ENCODE measurements at places on chromosomes 1 and 21.

DNA sequence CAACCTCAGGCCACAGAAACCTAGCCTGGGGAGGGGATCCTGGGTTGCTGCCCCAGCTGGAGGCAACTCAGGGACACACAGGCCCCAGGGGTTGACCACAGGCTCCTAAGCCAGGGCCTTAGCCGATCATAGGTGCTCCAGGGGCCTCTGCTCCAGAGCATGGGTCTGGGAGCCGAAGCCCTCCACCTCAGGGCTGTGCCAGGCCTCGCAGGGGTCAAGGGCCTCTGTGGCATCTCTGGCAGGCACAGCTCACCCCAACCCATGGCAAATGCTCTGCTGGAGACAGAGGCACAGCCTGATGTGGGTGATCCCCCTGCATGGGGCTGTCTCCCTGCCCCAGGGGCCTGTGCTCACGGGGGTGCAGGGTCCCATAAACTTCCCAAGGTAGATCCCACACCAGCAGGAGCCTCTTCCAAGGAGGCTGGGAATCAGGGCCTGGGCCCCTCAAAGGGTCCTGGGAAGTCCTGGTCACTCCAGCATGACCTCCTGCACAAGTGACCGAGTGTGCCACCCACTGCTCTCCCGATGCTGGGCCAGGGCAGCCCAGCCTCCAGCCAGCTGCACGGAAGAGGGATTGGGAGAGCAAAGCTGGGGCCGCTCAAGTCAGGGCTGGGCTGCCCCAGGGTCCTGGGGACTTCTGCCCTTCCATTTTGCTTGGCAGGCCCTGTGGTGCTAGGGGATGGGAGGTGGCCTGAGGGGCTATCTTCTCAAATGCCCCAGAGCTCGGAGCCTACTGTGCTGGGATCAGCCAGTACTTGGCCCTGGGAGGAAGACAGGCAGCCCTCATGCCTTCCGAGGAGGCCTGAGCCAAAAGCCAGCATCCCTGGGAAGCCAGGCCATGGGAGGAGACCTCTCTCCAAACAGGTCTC is 22.2 kb upstream of the PRSS38 start:
- DNase-seq: no peak

DNA sequence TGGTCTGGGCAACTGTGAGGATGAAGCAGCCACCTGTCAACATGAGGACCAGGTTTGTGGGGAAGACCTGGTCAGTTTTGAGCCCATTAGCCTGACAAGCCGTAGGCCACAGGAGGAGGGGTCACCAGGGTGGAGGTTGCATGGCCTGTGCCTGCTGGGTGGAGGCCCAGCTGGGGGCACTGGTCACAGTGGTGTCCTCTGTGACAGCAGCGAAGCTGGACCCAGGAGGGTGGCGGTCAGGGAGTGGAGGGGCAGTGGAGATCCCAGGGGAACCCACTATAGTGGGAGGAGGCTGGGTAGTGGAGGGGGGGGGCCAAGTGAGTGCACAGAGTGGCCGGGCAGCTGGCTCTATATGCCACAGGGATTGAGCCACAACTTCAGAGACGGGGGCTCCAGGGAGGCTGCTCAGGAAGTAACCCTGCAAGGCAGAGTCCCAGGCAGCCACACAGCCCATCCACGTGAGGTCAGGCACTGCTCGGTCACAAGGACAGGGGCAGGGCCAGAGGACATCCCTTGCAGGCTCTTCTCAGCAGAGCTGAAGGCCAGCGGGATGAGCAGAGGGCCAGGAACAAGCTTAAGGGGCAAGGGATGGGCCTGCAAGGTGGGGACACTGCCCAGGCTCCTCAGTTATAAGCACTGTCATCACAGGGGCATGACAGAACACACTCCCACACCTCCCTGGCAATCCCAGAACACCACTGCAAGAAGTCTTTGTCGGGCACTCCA is 2.3 kb upstream of the C1orf35 start:
- no peak for DNase-seq

- no peak for DNase-seq
Measured at GRCh38 chr21:42162831-42163510, 56.0 kb upstream of the ABCG1 start.

DNA sequence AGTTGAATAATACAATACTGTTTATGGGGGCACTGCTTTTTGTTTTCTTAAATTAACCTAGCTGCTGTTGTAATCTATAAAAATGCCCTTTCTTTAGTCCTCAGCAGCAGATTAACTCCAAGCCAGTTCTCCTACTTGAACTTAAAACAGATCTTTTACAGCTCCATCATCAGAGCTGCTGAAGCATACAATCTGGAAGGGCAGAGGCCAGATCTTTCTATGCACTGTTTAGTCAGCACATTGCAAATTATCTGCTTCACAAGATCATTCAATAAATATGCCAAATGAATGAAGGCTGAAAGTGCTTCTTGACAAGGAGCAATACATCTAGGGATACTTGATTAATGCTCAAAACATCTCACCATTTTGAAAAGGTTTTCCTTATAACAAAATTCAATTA is 115.8 kb downstream of the PLPPR5 start:
- no peak for DNase-seq

DNA sequence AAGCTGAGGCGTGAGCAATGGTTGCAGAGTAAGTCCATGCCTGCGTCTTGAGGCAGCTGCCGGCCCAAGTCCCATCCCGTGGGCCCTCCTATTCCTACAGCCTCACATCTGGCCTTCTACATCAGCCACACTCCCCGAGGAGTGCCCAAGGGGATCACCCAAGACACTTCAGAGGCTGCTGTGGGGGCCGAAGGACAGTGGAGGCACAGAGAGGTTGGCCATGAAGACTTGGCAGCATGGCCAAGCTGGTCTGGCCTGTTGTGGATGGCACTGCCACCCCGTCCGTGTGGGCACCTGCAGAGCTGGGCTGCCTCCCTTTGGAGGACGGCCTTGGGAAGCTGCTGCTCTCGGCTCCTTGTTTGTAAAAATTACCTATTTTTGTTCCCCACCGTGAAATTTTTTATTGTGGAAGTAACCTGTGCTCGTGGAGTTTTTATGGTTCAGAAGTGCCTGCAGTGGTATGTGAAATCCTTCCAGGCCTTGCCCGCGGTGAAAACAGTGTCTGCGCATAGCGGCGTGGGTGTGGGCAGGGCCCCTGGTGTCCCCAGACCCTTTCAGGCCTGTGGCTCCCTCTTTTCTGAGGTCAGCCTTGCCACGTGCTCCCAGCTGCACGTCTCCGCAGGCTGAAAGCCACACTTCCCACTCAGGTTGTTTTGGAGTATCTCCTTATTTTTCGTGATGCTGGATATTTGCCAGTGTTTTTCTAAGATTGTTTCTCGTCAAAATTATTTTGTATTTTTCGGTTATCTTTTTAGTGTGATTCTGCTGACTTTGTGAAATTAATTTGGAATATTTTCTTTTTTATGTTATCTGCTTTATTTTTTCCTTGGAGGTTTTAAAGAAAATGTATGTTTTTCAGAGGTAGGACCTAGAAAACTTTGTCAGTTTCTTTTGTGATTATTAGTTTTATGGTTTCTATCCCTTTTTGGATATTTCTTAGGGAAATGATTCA is 20.6 kb downstream of the SLX9 start:
- no peak for DNase-seq

DNA sequence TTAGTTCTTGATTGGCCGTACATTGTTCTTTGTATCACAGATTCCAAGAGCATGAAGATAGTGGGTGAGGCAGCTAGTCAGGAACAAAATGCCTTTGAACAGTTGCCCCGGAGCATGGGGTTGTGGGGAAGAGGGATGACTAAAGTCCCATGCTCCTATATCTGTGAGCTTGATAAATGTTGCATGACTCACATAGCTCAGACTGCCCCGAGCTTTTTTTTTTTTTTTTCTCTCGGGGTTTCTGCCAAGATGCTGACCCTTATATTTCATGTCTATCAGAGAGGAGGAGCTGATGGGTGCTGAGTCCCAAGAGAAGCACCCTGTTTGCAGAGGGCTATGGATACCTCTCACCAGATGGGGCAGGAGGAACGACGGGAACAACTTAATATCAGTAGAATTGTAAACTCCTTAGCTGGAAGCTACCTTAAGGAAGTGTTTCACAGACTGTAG is 40.6 kb downstream of the SRRM1 start:
- no peak for DNase-seq

DNA sequence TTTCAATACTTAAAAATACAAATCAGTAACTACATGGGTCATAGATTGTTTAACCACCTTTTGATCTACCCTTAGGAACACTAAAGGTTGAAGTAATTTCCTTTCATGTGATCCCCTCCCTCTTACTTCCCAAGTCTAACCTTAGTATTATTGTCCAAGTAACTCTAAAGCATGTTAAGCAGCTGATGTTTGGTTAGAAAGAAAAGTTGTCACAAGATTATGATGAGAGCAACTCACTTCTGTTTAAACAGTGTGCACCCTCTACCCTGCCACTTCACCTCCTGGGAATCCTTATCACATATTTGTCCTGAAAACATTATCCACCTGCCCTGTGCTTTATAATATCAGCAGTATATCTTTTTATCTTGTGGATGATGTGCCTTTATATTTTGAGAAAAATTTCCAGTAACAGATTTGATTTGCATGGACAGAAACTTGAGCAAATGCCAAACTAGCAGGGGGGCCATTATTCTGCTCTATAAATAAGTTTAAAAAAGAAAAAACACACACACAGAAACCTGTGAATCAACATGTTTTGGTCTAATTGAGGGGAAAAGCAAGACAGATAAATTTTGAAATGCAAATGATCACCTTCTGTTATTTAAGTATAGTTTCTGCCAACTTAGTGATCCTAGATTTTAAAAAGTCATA is 194.3 kb downstream of the RPS6KC1 start:
- no peak for DNase-seq

GRCh38 chr1:92881391-92881790 is 49.6 kb downstream of the RPL5 start:
- no peak for DNase-seq

DNA sequence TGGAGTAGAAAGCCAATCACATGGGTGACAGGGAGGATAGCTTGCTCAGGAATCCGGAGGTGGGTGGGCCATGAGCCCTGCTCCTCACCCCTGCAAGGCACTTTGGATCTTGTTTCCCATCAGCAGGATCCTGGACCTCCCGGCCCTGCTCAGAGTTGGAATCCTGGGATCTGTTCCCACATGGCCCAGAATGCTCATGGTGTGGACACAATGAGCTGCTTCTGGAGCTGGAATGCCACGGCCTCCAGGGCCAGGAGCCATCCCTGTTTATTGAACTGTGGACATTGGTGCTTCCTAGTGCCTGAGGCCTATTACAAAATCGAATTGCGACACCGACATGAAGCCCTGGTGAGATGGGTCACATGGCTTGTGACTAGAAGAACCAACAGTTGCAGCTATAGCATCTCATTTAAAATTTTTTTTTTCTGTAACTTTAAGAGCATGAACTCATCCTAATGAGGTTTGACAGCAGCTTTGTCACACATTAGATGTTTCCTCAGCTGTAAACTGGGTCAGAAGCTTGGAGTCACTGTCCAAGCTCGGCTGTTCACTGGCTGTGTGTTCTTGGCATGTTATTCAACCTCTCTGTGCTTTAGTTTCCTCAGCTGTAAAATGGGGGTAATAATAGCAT is 40.4 kb upstream of the GOLT1A start:
- DNase-seq: no peak

- no peak for DNase-seq
Measured at GRCh38 chr1:31371121-31371959, 1.5 kb downstream of the FABP3 start.

- no peak for DNase-seq
Measured at GRCh38 chr1:245822996-245823395, 668.2 kb downstream of the KIF26B start.
